Fibroblast of the aortic adventitia (primary cell): ENCODE measurements at places on chromosomes 12 and 14. TPM values are rescaled to one million over a fixed set of nuclear protein-coding genes. Genes with fewer than 3 reads are reported as not detected.
A peak's percentile ranks its signal among the peaks of the same experiment; 100 is the strongest.

GRCh38 chr12:113840401-113841042, 125.6 kb downstream of the RBM19 start:
- no peak for DNase-seq

GRCh38 chr12:56725723-56726102, 614 bp upstream of the NACA start:
- no peak for DNase-seq

DNA sequence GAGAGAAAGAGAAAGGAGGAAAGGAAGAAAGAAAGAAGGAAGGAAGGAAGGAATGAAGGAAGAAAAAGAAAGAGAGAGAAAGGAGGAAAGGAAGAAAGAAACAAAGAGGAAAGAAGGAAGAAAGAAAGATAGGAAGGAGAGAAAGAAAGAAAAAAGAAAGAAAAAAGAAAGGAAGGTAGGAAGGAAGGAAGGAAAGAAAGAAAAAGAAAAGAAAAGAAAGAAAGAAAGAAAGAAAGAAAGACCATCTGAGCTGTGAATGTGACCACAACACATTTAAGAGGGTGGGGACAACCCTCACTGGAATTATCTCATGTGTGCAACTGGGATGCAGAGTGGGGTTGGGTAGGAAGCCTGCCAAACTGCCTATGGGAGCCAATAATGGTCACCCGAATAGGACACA, 36.0 kb upstream of the BATF start:
- no peak for DNase-seq

DNA sequence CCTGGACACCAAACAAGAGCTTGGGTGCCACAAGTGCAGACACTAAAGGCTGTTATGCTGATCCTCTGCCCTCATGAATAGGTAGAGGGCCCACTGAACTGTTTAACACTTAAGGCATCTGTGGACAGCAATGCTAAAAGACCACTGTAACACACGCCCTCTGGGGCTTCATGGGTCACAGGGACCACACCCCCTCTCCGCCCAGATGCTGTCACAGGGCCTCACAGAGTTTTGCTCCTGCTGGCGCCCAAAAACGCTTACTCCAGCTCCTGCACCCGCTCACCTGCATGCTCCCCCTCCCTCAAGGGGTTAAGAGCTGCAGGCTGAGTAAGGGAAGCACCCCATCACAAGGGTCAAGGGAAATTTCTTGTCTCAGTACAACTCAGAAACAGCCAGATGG, 141.8 kb upstream of the NUDT4 start:
- DNase-seq, result no peak

GRCh38 chr14:42378274-42378673, 771.6 kb downstream of the LRFN5 start:
- DNase-seq, result no peak

DNA sequence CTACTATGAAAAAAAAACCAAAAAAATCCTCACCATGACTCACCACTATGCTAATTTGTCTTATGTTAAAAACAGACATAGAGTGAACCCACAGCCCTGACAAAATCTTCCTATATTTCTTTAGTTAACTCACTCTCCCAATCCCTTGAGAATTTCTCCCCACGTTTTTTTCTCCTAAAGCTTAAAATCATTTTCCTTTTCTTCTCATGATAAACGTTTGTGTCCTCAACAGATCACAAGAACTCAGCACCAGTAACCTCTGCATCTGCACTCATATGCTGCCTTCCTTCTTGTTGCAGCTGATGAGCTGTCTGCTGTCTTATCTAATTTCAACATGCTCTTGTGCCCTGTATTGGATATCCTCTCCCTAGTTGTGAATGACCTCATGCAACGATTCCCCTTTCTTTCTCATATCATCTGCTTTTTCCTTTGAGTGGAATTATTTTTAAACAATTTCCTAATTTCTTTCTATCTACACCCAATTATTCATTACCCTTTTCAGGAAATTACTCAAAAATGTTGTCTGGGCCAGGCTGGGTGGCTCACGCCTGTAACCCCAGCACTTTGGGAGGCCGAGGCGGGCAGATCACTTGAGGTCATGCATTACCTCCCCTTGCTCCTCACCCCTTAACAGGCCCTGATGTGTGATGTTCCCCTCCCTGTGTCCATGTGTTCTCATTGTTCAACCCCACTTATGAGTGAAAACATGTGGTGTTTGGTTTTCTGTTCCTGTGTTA, 427.5 kb upstream of the MGAT4C start:
- DNase-seq, result peak; percentile 64

GRCh38 chr14:102500713-102501112, 8.9 kb downstream of the ANKRD9 start:
- DNase-seq, result no peak

DNA sequence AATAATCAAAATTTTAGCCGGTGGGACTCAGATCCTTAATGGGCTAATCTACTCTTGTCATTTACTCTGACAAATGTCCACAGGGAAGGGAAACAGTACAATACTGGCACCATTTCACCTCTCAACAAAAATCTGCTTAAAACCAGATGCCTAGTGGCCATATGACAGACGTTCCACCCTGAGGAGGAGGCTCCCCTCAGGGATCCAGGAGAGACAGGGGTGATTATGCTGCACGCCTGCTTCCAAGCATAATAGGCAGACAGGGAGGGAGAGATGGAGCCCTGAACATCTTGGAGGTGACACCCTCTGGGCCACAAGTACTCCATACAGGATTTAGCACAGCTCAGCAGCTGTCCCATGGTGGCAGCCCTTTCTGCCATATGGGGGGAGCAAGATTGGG, 24.8 kb upstream of the AKAP6 start:
- no peak for DNase-seq

GRCh38 chr12:105382771-105383622, 52.5 kb downstream of the C12orf75 start:
- DNase-seq, result peak; percentile 91

GRCh38 chr12:32727237-32727636, 28.5 kb downstream of the YARS2 start:
- no peak for DNase-seq

GRCh38 chr12:63882844-63883243, 38.3 kb downstream of the SRGAP1 start:
- DNase-seq, result no peak

DNA sequence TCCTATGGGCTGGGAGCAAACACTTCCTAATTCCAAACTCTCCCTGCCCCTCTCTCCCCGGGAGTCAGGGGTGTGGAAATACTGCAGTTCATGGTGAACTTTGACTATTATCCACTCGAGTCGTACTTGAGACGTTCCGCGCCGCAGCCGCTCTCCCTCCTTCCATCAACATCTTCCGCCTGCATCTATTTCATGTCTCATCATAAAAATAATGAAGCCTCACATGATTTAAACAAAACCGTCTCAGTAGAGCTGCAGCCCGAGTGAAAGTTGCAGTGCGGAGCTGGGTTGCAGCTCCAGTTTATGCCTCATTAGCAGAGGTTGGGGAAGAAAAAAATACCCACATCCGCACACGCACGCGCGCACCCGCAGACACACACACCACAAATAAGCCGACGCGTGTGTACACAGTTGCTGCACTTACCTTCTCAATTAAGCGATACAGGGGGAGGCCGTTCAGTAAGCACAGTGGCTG, 283 bp downstream of the LMO3 start:
- peak; percentile 32 for DNase-seq

The NRL gene
- total RNA-seq, result 0.90 and 4.1 TPM in 2 replicates

The VIPAS39 gene
- 21.1 and 33.5 TPM in 2 replicates for total RNA-seq
